ENCODE measurements at places on chromosomes 7 and 10.

DNA sequence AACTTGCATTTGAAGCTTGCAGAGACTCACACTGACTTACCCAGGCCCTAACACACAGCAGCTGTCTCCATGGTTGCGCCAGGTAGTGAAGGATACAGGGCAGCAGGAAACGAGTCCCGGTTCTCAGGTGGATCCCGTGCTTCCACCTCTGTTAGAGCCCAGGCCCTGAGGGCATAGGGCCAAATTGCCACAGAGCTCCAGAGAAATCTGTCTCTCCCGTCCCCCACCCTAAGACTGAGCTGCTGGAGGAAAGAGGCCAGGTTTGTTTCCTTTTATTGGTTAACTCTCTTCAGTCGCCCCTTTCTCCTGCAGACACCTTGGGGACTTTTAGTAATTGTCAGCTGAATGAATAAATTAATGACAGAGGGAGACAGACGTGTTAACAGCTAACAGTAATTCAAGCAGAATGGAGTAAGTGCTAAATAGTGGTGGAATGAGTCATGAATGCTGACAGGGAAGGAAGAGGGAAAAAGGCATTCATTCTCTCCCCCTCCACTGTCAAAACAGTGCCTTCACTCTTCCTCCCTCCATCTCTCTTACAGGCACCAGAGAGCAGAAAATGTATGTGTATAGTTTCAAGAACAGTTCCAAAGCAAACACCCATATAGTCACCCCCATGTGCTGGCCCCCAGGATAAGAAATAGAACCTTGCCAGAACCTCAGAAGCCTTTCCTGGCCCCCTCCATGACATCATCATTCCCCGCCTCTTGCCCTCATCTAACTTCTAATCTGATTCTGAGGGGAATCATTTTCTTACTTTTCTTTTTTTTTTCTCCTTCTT lies 16.8 kb upstream of the DLG5 start:
- no peak for DNase-seq

DNA sequence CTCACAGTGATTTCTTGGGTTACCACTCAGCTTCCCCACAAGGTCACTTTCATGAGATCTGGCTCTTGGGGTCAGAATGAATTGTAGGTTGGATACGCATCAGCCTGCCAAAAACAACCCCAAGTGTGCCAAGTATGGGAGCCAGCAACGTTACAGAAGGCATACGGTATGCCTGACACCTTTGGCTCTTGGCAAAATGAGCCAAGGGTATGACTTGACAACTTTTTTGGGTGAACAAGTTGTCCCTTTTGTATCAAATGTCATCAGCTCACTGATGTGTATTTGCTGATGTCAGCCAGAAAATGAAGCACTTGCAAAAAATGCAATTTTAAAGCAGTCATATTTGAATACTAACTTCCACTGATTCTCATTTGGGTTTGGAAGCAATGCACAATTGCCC lies 168.4 kb downstream of the CACNB2 start:
- DNase-seq, result no peak

- DNase-seq, result no peak
These were observed 163.1 kb downstream of the UBE2H start for GRCh38 chr7:129789652-129790051.

- DNase-seq, result no peak
These were observed 4.9 kb upstream of the KAT6B start for GRCh38 chr10:74821501-74821900.

DNA sequence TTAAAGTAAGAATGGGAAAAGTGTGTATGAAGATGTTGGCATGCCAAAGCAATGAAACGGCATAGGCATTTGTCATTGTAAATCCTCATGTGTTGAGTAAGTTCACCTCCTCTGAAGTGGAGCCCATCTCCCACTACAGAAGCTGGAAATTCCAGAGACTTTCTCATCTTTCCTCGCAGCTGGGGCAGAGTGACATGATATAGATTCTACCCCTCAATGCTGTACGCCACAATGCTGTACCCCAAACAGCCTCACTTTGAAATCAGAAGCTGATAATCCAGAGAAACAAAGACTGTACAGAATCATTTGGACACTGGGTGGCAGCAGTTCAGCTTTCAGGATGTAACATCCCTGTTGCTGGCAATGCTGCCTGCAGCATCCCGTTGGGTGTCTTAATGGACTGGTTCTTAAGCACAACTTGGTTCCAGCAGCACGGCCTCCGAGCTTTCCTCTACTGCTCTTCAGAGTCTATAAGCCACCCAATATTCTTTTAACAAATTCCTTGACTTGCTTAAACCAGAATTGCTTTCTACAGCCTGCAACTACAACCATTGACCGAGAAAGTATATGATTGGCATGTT lies 18.8 kb downstream of the ZC3HAV1L start:
- peak; percentile 19 for DNase-seq

GRCh38 chr10:95440756-95441546 lies 120.2 kb downstream of the SORBS1 start:
- DNase-seq, result no peak

Data from progenitor cell of endocrine pancreas (in vitro differentiated cells).